ENCODE measurements at places on chromosomes 16 and 17.

DNA sequence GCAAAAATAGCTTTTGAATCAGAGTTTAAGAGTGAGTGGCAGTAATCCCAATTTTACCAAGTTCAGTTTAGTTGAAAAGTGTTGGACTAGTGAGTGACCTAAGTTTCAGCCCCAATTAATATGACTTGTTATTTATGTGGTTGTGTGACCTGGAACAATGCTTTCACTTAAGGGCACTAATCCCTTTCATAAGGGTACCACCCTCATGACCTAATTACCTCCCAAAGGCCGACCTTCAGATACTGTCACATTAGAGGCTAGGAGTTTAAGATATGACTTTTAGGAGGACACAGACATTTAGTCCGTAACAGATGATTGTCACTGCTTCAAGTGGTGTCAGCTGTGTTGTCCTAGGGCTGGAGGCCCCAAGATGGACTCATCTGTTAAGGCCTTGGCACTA lies 190.0 kb downstream of the IRX3 start:
- no peak for DNase-seq

DNA sequence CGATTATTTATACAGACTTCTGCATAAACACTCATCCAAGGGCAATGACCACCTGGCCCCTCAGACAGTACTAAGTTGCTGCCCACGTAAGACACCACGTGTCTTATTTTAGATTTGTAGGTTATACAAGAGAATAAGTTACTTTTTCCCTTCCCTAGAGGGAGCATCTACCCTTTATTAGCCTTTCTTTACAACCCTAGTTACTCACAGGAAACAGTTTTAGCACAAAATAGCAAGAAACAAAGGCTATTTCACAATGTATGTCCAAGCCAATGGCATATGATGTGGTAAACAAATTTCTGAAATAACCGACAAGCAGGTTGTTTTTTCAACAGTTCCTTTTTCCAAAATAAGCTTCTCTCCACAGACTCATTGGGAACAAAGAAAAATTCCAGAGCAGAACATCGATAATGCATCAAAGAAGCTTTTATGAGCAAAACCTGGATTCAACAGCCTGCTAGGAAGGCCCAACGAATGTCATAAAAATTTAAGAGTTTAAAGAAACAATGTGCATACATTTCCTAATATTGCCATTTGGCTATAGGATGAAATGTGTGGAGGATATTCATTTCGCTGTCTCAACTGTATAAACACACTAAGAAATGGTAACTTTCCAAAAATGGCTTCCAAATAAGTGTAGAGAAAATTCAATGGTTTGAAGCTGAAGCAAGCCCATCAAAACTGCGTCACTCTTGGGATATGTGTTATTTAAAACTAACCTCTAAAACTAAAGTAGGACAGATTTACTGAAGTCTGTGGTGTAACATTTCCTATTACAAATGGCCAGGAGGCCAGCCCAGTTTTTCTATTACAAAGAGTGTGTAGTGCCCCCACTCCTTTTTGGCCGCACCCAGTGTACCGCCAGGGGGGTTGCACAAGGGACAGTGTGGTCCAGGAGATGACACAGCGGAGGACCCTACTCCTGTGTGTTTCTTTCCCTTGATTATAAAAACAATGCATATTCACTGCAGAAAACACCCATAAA lies 50.4 kb upstream of the ERN1 start:
- no peak for DNase-seq

GRCh38 chr17:67379251-67379630 lies 2.2 kb downstream of the PITPNC1 start:
- DNase-seq, result no peak

- DNase-seq, result no peak
Measured at GRCh38 chr17:73546114-73546513, 98.1 kb downstream of the SDK2 start.

- no peak for DNase-seq
Measured at GRCh38 chr16:86558355-86559193, 3.5 kb upstream of the MTHFSD start.

GRCh38 chr17:69424287-69425041 lies 10.0 kb downstream of the MAP2K6 start:
- no peak for DNase-seq

- DNase-seq, result no peak
Measured at GRCh38 chr17:80526116-80526910, 18.3 kb upstream of the RPTOR start.

GRCh38 chr17:52136166-52136565 lies 22.3 kb downstream of the CA10 start:
- DNase-seq, result no peak

DNA sequence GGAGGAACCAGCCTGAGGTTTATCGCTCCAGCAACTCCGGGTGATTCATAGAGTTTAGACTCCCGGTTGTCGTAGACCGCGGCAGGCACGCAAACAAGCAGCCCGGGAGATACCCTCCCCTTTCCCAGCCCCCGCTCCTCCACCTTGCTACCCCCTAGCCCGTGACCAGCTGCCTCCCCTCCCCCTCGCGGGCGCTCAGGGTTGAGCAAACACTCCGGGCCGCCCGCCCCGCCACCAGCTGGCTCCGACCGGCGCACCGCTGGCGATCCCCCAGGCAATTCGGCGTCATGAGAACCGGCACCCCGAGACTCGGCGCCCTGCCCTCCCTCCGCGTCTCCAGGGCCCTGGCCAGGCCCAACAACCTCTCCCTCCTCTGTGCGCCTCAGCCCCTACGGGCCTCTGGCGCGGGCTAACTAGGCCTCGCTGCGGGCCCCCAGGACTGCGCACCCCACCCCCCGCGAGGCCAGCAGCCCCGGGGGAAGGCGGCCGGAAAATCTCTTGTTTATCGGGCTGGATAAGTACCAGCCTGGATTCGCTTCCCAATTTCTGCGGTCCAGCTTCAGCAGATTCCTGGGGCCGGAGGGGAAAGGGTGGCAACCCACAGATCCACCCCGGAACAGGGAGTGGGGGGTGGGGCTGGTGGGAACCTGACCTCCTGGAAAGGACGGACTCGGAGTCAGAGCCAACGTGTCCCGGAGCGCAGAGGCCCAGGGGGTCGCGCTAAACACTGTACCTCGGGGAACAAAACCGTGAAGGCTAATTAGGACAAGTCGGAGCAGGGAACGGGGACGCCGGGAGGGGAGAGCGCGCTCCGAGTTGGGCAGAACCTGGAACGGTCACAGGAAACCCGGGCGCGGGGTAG lies 951 bp upstream of the GPRC5C start:
- no peak for DNase-seq

DNA sequence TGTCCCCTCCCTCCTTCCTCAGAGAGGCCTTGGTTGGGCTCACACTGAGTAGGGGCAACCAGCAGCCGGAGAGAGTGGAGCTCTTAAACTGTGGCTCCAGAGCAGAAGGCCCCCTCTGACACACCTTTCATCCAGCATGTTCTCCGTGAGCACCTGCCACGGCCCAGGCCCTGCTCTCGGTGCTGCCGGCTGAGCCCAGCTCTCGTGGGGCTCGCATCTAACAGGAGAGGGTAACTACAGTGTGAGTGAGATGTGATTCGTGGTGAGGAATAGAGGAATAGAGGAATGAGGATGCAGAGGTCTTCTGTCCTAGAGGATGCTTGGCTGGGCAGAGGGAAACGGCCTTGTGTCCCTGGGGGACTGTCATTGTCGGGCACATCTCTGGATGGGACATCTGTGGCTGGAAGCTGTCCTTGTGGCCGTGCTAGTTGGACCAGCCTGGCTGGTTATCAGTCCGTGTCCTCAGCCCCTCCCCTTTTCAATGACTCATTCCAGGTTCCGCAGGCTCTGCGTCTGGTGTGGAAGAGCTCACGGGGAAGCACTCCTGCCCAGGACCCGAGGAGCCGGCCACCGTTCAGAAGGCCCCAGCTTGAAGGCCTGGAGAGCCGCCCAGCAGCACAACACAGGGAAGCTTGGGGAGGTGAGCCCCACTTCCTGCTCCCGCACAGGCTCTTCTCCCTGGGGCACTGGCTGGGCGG lies 11.9 kb upstream of the DNASE1 start:
- no peak for DNase-seq

DNA sequence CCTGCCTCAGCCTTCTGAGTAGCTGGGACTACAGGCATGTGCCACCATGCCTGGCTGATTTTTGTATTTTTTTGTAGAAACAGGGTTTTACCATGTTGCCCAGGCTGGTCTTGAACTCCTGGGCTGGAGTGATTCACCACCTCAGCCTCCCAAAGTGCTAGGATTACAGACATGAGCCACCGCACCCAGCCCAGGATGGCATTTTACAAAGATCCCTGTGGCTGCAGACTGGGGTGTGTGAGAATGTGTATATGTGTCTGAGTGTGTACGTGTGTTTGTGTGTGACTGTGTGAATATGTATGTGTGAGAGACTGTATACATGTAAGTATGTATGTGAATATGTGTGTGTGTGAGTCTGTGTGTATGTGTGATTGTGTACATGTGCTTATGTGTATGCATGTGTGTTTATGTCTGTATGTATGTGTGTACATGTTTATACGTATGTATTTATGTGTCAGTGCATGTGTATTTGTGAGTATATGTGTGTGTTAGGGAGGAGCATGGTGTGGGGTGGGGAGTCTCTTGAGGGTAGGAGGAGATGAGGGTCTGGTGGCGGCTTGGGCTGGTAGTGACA lies 17.0 kb downstream of the RPTOR start:
- no peak for DNase-seq

DNA sequence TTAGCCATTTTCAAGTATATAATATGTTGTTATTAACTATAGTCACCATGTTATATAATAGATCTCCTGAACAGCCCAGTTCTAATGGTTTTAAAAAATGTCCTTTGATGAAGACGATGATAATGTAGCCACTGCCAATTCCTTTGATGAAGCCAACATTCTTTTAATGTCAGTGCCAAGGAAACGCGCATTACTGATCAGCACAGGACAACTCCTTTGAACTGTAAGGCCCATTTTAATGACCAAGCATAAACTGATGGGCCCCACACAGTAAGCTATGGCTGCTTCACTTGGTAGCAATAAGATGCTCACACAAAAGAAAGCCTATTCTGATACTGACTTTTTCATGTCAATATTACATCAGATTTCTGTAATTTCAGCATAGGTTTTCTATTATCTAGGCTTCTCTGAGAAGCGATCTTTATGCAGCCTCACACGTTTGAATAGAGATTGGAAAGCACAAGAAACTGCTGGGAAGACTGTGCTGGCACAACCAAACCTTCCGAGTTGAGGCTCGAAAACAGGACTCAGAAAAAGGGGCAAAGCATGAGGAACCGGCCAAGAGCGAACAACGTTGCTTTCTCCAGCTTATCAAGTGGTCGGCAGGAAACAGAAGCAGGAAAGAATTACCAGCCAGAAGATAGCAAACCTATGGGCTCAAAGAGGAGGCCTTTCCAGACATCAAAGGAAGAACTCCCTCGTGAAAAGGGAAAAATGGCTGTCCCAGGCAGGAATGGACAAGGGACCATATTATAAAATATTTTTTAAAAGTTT lies 19.4 kb downstream of the ERN1 start:
- no peak for DNase-seq

GRCh38 chr17:83068641-83069570 lies 10.5 kb upstream of the METRNL start:
- no peak for DNase-seq

DNA sequence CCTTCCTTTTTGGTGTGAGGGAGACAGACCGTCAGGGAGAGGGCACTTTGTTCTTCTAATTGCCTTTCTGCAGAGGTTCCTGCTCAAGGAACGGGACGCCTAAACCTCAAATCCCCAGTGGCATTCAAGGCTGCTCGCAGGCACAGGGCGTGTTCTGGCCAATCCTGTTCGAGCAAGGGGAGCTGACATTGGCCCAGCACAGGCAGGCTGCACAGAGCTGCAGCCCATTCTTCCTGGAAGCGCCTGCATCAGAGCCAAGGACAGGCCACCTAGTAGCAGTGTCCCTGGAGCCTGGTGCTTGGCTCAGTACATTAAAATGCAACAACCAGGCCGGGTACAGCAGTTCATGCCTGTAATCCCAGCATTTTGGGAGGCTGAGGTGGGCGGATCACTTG lies 72.2 kb upstream of the CREBBP start:
- DNase-seq, result no peak

GRCh38 chr17:51103451-51103850 lies 17.2 kb downstream of the SPAG9 start:
- DNase-seq, result no peak

- no peak for DNase-seq
Measured at GRCh38 chr17:29667969-29668368, 45.3 kb upstream of the CORO6 start.

DNA sequence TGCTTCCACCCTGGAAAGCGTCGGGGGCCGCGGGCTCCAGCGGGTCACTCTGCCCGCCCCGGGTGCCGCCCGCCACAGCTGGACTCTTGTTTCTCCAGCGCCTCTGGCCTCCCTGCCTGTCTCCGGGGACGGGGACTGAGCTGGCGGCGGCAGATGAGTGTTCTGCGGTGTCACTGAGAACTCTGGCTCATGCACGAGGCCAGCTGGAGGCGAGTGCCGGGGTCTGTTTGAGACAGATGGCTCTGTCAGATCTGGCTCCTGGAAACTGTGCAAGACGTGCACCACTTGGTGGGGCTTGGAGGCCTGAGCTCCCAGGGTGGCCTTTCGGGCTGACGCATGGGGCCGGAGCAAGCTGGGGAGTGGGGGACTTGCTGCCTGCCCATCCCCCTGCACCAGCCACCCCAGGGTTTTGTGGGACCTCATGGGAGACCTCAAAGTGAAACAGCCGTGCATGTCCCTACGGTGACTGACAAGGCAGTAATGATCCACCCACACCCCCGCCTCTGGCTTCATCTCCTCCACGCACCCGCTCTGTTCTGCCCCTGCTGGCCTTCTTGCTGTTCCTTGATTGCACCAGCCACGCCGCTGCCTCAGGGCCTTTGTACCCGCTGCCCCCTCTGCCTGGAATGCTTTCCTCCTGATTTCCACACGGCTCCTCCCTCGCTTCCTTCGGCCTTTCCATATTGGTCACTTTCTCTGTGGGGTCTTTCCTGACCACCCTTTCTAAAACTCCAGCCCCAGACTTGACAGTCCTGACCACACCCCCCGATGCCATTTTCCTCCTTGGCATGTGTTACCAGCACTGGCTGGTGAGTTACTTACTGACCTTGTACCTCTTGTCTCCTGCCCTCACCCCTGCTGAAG lies 174.9 kb upstream of the CIBAR2 start:
- DNase-seq, result no peak

DNA sequence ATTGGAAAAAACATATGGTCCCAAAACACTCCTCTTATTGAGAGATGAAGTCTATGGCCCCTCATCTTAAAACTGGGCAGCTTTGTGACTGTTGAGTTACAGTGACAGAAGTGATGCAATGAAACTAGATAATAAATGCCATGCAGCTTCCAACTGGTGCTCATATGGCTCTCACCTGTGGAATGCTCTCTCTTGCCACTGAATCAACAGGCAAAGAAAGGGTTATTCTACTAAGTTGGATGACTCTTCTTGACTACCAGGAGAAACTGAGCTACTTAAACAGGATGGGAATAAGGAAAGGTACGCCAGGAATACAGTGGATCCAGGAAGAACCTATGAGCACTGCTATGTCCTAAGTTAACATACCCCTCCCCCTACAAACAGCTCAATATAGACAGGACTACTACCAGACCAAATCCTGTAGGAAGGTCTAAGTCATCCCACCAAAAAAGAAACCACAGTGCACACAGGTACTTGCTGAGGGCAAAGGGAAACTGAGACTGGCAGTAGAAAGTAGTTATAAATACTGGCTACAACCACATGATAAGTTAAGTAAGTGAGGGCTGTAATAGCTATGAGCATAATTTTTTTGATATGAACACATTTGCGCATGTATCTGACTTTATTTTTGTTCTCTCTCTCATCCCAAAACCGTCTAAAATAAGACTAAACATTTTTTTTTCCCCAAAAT lies 398.5 kb downstream of the ZFHX3 start:
- DNase-seq, result no peak
